Fibroblast of lung (primary cell): ENCODE measurements at places on chromosomes 11 and 22.

- DNase-seq = no peak
Measured at GRCh38 chr22:19903031-19903430, 38.5 kb upstream of the COMT start.

GRCh38 chr22:25366408-25366807 is 147.0 kb downstream of the CRYBB2 start:
- no peak for DNase-seq

DNA sequence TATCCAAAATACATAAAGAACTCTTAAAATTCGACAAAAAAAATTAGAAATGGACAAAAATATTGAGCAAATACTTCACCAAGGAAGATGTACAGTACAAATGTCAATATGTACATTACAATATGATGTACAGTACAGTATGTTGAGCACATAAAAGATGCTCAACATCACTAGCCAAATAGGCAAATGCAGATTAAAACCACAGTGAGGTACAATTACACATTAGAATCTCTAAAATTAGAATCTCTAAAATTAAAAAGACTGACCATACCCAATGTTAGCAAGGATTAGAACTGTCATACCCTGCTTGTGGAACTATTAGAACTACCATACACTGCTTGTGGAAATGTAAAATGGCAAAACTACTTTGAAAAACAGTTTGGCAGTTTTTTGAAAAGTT is 78.7 kb upstream of the TSPAN18 start:
- no peak for DNase-seq

DNA sequence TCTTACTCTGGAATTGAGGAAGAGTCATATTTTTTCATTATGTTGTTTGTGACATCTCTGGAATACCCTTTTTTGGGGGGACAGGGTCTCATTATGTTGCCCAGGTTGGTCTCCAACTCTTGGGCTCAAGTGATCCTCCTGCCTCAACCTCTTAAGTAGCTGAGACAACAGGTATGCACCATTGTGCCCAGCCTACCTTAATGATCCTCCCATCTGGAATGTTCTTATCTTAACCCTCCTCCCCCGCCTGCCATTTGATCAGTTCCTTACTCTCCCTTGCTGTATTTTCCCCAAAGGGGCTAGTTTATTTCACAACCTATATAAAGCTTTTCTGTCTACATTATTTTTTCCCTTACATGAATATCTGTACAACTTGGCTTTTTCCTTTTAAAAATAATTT is 594.7 kb downstream of the METTL15 start:
- DNase-seq = no peak

DNA sequence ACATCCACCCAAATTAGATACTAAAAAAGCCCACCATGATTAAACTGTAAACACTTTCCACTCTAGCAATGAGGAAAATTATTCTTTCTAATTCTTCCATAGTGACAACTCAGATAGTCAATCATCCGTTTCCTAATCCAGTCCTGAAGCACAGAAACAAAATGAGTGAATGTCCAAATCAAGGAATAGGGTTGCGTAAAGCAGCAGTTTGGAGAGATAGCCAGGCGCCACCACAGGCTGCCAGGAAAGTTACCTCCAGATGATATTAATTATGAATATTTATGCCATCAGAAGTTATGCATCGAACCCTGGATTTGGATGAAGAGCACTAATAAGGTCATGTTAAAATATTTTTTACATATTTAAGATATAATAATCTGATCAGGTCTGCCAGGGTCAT is 63.2 kb downstream of the ETS1 start:
- no peak for DNase-seq

DNA sequence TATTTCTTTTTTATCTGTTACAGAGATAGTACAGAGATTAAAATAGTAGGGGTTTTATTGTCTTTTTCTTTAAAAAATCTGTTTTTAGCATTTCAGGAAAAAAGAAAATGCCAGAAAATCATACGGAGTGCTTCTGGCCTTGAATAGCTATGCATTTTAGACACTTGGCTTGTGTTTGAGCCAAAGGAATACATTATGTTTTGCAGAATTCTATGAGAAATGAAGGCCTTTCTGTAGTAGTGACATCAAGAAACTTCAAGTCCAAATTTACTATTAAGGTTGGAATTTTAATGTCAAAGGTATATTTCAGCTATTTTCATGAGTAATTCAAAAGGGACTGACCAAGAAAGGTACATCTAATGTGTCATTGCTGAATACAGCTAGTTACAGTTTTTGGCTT is 56.3 kb upstream of the DDI1 start:
- no peak for DNase-seq

DNA sequence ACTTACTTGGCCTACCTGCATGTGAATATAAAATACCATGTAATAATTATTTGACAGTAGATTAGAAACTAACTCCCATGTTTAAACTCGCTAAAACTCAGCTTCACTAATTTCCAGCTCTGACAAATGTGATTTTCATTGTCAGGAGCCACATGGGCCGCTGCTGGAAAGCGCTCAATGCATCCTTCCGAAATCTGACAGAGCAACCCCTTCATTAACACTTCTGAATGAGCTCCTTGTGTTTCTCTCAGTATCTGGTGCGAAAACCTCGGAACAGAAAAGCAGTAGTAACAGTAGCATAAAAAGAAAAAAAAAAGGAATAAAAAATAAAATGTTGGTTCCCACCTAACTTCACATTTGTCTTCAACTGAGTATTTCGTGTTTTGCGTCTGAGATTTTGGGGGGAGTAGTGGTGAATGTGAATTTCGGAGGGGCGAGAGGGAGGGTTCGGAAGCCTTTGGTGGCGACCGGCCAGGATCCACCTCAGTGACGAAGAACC is 710 bp downstream of the MTCH2 start:
- peak; percentile 8 for DNase-seq

- no peak for DNase-seq
Measured at GRCh38 chr22:20583471-20583922, 76.1 kb downstream of the MED15 start.

GRCh38 chr22:35743326-35743860 is 25.7 kb downstream of the APOL5 start:
- peak; percentile 33 for DNase-seq

- DNase-seq = peak; percentile 27
Measured at GRCh38 chr22:37190262-37190780, 2.3 kb upstream of the C1QTNF6 start.

GRCh38 chr11:11582011-11582701 is 39.6 kb downstream of the GALNT18 start:
- DNase-seq = no peak

GRCh38 chr11:80365076-80365725 is 924.4 kb upstream of the TENM4 start:
- peak; percentile 27 for DNase-seq

GRCh38 chr11:765025-765801 is 12.1 kb downstream of the GATD1 start:
- peak; percentile 50 for DNase-seq

- no peak for DNase-seq
Measured at GRCh38 chr11:17932472-17932871, 80.4 kb downstream of the SERGEF start.

GRCh38 chr11:31231601-31232000 is 137.9 kb downstream of the DCDC1 start:
- no peak for DNase-seq

DNA sequence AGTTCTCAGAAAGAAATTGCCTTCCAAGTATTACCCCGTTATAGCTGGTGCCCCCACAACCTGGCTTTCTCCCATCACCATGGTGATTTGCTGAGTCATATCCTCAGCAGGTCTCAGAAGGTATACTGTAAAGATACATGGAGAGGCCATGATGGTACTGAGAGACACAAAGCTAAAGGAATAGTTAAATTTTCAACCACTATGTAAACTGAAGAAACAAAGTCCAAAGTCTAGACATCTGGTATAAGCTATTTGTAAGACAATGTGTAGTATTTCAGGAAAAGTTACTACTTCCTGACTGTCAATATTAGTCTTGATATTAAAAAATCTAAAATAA is 377.1 kb downstream of the DCDC1 start:
- no peak for DNase-seq

DNA sequence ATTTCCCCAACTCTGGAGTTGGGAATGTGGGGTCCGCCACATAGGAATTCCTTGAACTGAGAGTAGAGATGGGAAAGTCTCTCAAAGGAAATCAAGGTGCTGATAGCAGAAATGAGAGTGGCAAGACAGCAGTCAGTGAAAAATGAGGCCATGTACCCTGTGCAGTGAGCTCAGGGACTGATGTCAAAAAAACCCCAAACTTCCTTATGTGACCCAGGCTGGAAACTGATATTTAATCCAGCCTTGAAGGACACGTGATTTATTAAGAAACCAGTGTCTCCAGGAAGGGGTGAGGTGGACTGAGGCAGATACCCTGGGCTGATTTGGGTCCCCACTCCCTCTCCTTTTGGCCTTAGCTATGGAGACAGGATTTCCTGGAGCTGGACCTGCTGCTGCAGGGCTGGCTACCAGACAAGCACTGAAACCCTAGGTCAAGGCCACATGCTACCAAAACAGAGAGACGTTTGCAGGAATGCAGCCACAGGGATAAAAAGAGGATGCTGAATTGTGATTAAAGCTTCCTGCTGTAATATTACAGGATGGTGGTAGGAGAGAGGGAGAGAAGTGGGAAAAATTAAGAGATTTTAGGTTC is 25.3 kb upstream of the FCHSD2 start:
- DNase-seq = no peak

- peak; percentile 64 for DNase-seq
Measured at GRCh38 chr11:123061403-123062157, at the start of gene HSPA8. HSPA8 (minus strand) TSS chr11:123062136; CDS start chr11:123061324, 812 bp downstream.

DNA sequence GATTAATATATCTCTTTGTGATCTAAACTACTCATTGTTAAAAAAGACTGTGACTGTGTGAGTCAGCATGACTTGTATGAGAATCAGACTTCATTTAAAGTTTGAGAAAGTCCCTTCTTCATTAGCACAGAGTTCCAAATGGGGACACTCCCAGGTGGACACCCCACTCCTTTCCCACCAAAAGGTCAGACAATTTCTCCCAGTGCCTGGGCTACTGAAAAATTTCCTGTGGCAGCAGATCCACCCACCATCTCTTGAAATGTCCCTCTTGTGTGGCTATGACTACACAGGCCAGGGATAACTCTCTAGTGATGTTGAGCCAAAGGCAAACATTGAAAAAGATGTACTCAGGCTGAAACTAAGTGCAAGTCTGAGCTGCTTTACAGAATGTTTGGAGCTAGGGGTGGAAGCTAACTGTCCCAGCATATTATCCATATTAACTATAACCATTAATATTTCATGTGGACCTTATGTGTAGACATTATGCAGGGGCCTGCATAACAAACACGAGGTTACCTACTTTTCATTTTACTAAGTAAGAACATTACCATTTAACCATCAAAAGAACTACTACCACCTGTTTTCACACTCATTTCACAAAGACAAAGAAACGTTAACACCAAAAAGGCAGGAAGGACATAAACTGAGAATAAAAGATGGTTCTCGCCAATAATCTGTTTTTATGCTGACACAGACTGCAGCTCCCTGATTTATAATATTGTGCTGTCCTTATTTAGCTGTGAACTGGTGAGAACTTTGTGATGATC is 44.8 kb downstream of the MMP20 start:
- DNase-seq = peak; percentile 39

DNA sequence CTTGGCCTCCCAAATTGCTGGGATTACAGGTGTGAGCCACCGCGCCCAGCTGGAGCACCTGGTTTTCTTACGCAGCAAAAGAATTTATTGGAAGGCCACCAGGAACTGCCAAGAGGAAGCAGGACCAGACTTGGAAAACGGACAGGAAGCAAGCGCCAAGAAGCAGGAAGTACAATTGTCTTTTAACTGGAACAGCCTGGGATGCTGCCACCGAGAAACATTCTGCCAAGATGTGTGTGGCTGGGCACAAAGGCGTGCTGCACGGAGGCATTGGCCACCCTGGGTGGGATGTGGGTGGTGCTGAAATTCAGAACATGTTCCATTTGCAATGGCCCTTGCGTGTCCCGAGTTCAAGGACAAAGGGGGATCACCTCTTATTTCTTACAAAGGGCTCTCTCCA is 15.4 kb downstream of the SLC3A2 start:
- no peak for DNase-seq

GRCh38 chr11:27060816-27061460 is 20.3 kb downstream of the BBOX1 start:
- no peak for DNase-seq

DNA sequence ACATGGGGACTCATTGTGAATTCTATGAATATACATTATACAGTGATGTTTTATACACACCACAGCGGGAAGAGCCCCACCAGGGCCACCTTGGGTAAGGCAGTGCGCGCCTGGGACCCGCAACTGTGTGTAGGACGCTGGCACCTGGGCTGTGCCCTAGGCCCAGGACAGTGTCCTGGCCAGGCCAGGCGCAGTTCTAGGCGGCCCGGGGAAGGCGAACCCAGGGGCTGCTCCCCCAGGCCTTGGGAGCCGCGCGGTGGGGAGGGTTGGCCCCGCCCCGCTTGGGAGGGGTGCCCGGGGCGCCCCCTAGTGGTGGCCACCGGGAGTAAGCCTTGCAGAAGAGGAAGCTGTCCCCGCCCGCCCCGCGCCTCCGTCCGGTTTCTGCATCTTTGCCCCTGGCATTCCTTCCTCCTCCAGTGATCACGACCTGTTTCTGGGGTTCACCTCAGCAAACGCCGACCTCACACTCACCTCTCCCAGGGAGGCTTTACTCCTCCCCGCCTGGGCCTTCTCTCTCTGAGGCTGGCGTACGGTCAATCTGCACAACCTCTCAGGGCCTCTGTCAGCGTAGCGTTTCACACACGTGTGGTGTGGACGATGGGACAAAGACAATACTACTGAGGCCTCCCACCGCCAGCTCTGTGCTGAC is 9.5 kb upstream of the EHD1 start:
- DNase-seq = peak; percentile 33

GRCh38 chr11:73176874-73177155 is 34.7 kb upstream of the FCHSD2 start:
- DNase-seq = no peak

DNA sequence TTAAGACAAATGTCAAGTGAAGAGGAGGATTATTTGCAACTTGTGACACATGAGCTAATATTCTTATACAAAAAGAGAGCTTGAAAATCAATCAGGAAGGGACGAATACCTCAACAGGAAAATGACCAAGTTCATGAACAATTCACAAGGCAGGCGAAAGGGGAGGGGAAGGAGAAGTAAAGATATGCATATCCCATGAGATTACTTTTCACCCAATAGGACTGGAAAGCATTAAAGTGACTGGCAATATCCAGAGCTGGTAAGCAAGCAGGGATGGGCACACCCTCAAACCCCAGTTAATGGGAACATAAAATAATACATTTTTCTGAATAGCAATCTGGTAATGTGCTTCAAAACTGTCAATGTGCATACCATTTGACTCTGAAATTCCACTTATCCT is 129.5 kb downstream of the SLC1A2 start:
- DNase-seq = peak; percentile 24

DNA sequence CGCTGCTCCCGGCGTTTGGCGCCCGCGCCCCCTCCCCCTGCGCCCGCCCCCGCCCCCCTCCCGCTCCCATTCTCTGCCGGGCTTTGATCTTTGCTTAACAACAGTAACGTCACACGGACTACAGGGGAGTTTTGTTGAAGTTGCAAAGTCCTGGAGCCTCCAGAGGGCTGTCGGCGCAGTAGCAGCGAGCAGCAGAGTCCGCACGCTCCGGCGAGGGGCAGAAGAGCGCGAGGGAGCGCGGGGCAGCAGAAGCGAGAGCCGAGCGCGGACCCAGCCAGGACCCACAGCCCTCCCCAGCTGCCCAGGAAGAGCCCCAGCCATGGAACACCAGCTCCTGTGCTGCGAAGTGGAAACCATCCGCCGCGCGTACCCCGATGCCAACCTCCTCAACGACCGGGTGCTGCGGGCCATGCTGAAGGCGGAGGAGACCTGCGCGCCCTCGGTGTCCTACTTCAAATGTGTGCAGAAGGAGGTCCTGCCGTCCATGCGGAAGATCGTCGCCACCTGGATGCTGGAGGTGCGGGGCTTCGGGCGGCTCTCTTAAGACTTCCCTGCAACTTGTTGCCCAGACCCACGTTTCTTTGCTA is at the start of gene CCND1:
Gene CCND1, plus strand, starts transcription at position 162 of the 587 bp plus-strand sequence. Its CDS starts 158 bp downstream, at position 320.
- DNase-seq = peak; percentile 91
